Activated CD8-positive, alpha-beta T cell treated with anti-CD3 and anti-CD28 coated beads for 36 hours (primary cell): ENCODE measurements at places on chromosomes 1 and 21. TPM values are rescaled to one million over a fixed set of nuclear protein-coding genes. Genes with fewer than 3 reads are reported as not detected.

- no peak for DNase-seq
- peaks cover 31% of the 10 kb centered on the region for H3K4me1 ChIP-seq
- H3K4me3 ChIP-seq: no peak overlapping the region
- H3K27ac ChIP-seq: no peak overlapping the region
- peaks cover 21% of the 10 kb centered on the region for H3K27me3 ChIP-seq
Observed at GRCh38 chr1:155077346-155077745, 1.3 kb upstream of the EFNA3 start.

DNA sequence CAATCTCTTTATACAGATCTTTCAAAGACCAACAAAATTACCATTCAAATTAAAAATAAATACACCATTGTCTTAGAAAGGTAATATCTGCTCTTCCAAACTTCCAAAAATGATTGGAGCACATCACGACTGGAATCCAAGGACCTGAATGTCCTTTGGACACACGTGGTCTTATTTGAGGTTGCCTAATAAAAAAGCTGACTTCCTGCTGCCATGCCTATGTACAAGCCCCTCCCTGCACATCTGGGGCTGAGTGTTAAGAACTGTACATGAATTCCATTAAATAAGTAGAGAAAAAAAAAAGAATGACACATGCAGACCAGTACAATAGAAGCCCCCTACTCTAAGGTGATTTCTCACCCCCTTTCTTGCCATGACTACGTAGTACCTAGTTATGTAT lies 73.6 kb downstream of the SUSD4 start:
- H3K27ac ChIP-seq: no peak overlapping the region
- no peaks in the 10 kb centered on the region for H3K27me3 ChIP-seq
- H3K36me3 ChIP-seq: no peaks in the 10 kb centered on the region

GRCh38 chr1:207654320-207654719 lies 9.4 kb downstream of the CR1L start:
- no peak for DNase-seq
- no peaks in the 10 kb centered on the region for H3K36me3 ChIP-seq
- H3K4me1 ChIP-seq: peaks cover 5% of the 10 kb centered on the region
- no peak overlapping the region for H3K27ac ChIP-seq

Gene GOLPH3L
- 15.8 TPM for total RNA-seq

GRCh38 chr21:34887105-34887442 lies 162.0 kb downstream of the RUNX1 start:
- H3K4me1 ChIP-seq: peaks cover 48% of the 10 kb centered on the region
- DNase-seq: peak; percentile 49
- peak overlapping the region; percentile 98 for H3K27ac ChIP-seq
- peaks cover 1% of the 10 kb centered on the region for H3K27me3 ChIP-seq

DNA sequence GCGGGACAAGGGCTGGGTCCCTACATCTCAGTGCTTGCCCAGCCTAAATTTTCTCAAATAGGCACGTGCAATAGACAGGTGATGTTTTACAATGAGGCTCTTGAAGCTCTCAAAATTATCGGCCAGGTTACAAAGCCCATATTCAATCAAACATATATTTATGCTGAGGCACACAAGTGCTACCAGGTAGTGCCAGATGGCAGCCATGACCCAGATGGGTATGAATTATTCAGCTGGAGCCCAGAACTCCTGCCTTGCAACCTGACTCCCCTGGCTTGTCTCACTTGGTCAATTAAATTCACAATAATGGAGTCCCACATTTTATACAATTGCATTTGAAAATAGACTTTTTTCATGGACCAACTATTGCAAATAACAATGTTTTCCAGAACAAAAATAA lies 12.3 kb upstream of the ADAM30 start:
- H3K36me3 ChIP-seq: no peaks in the 10 kb centered on the region
- H3K4me3 ChIP-seq: no peak overlapping the region
- DNase-seq: no peak

GRCh38 chr1:16101623-16102022 lies 28.2 kb upstream of the FAM131C start:
- H3K27ac ChIP-seq: no peak overlapping the region
- no peak for DNase-seq
- no peaks in the 10 kb centered on the region for H3K27me3 ChIP-seq
- H3K4me3 ChIP-seq: no peak overlapping the region
- no peaks in the 10 kb centered on the region for H3K4me1 ChIP-seq

Gene HFM1
- total RNA-seq: 0.47 TPM

Gene RRP15
- total RNA-seq: 20.9 TPM

Gene UBE2U
- not detected for total RNA-seq

GRCh38 chr1:43872280-43872679 lies 61.3 kb upstream of the ARTN start:
- H3K36me3 ChIP-seq: no peaks in the 10 kb centered on the region
- no peaks in the 10 kb centered on the region for H3K27me3 ChIP-seq
- no peak overlapping the region for H3K27ac ChIP-seq
- DNase-seq: no peak

DNA sequence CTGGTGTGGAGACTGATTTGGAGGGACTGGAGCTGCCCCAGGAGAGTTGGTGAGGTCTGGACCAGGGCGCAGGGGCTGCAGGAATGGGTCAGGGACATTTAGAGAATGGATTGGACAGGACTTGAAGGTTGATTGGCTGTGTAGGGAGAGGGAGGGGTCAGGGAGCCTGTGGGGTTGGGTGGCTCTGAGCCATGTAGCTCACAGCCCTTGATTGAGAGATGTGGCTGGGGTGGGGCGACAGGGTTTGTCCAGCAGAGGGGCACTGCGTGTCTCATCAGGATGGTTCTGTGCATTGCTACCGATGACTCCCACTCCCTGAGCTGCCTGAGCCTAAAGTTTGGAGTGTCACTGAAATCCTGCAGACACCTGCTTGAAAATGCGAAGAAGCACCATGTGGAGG lies 12.1 kb downstream of the AZIN2 start:
- no peaks in the 10 kb centered on the region for H3K27me3 ChIP-seq
- no peak overlapping the region for H3K4me3 ChIP-seq
- peaks cover 25% of the 10 kb centered on the region for H3K4me1 ChIP-seq

Gene TEX38
- not detected for total RNA-seq

- H3K27me3 ChIP-seq: peaks cover 26% of the 10 kb centered on the region
- DNase-seq: no peak
- no peak overlapping the region for H3K4me3 ChIP-seq
- no peaks in the 10 kb centered on the region for H3K36me3 ChIP-seq
- no peak overlapping the region for H3K27ac ChIP-seq
Observed at GRCh38 chr1:201241736-201242135, 41.6 kb upstream of the PKP1 start.

DNA sequence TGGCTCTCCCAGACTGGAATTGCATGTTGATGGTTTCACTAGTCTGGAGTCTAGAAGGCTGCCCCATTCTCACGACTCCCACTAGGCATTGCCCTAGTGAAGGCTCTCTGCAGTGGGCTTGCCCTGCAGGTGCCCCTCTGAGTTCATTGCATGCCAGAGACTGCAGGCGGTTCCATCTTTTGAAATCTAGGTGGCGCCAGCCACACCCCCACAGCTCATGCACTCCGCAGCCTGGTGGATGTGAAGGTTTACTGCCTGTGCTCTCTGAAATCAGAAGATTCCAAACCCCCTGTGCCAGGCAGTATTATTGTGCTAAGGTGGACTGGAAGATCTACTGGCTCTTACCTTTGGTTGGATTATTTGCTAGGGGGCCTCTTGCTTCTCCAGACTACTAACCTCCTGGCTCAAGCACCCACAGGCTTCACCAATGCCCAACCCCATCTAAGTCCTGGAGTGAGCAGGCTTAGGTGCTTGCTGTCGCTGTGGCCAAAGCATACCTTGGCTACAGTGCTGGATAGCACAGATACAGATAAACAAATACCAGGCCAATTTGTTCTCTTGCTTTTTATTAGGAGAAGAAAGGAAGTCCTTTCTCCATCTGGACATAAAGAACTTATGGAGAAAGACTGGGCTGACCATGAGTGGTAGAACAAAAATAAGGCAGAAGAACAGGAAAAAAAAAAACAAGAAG lies 83.5 kb upstream of the SIM2 start:
- peaks cover 1% of the 10 kb centered on the region for H3K27me3 ChIP-seq
- no peak for DNase-seq
- no peak overlapping the region for H3K4me3 ChIP-seq
- H3K4me1 ChIP-seq: no peaks in the 10 kb centered on the region

Gene GJA4
- total RNA-seq: not detected

Gene CRYAA
- total RNA-seq: not detected

GRCh38 chr1:226631229-226632000 lies 82.9 kb downstream of the STUM start:
- H3K27me3 ChIP-seq: no peaks in the 10 kb centered on the region
- H3K36me3 ChIP-seq: peaks cover 50% of the 10 kb centered on the region
- H3K27ac ChIP-seq: peak overlapping the region; percentile 92
- peaks cover 68% of the 10 kb centered on the region for H3K4me1 ChIP-seq
- no peak overlapping the region for H3K4me3 ChIP-seq

GRCh38 chr1:221809091-221810029 lies 67.5 kb upstream of the DUSP10 start:
- H3K27ac ChIP-seq: peak overlapping the region; percentile 83
- peaks cover 38% of the 10 kb centered on the region for H3K4me1 ChIP-seq
- no peak overlapping the region for H3K4me3 ChIP-seq
- H3K27me3 ChIP-seq: no peaks in the 10 kb centered on the region
- peak; percentile 34 for DNase-seq

DNA sequence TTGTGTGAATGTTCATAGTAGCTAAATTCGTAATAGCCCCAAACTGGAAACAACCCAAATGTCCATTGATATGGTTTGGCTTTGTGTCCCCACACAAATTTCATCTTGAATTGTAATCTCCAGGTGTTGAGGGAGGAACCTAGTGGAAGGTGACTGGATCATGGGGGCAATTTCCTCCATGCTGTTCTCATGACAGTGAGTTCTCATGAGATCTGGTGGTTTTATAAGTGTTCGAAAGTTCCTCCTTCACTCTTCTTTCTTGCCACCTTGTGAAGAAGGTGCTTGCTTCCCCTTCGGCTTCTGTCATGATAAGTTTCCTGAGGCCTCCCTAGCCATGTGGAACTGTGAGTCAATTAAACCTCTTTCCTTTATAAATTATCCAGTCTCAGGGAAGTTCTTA lies 11.3 kb downstream of the UBE2G2 start:
- H3K27ac ChIP-seq: no peak overlapping the region
- no peak for DNase-seq
- H3K27me3 ChIP-seq: no peaks in the 10 kb centered on the region
- no peak overlapping the region for H3K4me3 ChIP-seq
- peaks cover 60% of the 10 kb centered on the region for H3K4me1 ChIP-seq
- H3K36me3 ChIP-seq: peaks cover 35% of the 10 kb centered on the region

Gene LDLRAD1
- not detected for total RNA-seq

DNA sequence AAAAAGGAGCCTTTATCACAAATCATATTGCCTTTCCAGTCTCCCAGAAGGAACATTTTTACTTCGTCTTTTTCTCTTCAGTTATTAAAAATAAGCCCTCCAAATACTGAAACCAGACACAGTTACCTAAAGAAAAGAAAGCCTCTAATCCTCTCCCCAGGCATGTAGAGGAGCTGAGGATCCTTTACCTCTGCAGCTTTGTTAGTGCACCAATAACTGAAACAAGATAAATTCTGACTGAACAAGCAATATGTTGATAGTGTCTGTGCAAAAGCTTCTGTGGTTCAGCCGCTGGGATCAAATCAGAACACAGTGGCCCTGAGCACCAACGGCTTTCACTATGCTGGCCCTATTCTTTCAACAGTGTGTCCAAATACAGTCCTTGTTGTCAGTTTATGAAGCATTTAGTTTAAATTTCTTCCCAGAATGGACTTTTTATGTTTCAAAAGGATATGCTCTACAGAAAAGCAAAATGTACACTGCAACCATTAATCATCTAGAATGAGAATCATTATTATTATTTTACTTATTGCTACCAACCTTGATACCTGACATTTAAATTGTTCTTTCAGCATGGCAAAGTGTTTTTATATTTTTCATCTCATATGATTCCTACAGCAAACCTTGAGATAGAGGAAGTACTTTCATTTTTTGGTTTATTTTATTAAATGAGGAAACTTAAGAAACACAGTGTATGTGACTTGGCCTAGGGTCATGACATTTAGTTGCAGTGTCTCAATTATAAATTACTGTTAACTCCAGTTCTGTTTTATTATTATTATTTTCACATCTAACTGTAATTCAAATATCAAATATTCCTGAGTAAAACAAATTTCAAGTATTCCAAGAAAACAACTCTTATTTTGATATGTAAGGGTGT lies 217.9 kb downstream of the NEGR1 start:
- no peak overlapping the region for H3K27ac ChIP-seq
- no peaks in the 10 kb centered on the region for H3K36me3 ChIP-seq
- H3K4me3 ChIP-seq: no peak overlapping the region
- no peaks in the 10 kb centered on the region for H3K4me1 ChIP-seq

- H3K4me3 ChIP-seq: peak overlapping the region; percentile 14
- peaks cover 55% of the 10 kb centered on the region for H3K36me3 ChIP-seq
- peaks cover 62% of the 10 kb centered on the region for H3K4me1 ChIP-seq
- DNase-seq: peak; percentile 79
- H3K27ac ChIP-seq: peak overlapping the region; percentile 88
- no peaks in the 10 kb centered on the region for H3K27me3 ChIP-seq
Observed at GRCh38 chr1:179298952-179299351, 5.4 kb downstream of the SOAT1 start.

- H3K36me3 ChIP-seq: no peaks in the 10 kb centered on the region
- no peaks in the 10 kb centered on the region for H3K27me3 ChIP-seq
- no peak for DNase-seq
Observed at GRCh38 chr1:115727706-115728249, 40.7 kb downstream of the CASQ2 start.

DNA sequence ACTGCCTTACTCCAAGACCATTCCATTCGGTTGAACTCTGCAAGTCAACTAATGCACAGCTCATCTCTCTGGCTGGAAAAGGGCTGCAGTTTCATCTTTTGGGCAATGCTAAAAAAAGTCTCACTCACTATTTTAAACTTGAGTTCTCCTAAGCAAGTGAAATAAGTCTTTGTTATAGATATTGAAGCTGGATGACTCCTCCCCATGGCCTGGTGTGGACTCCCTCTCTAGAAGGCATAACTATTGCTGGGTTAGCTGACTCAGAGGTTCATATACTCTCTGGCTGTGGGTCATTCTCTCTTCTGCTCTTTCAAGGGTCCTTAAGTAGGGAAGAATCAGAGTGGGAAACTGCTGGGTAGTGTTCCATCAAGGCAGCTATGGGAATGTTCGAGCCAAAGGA lies 88.0 kb downstream of the XCL2 start:
- no peaks in the 10 kb centered on the region for H3K27me3 ChIP-seq
- H3K4me3 ChIP-seq: no peak overlapping the region
- H3K27ac ChIP-seq: no peak overlapping the region

GRCh38 chr1:203133970-203134725 lies 6.6 kb downstream of the ADORA1 start:
- no peaks in the 10 kb centered on the region for H3K36me3 ChIP-seq
- no peak for DNase-seq
- H3K4me1 ChIP-seq: no peaks in the 10 kb centered on the region
- H3K27ac ChIP-seq: no peak overlapping the region
- no peak overlapping the region for H3K4me3 ChIP-seq
